ENCODE measurements at places on chromosomes 7 and 10. TPM values are rescaled to one million over a fixed set of nuclear protein-coding genes. Genes with fewer than 3 reads are reported as not detected.

The CNTNAP2 gene
- total RNA-seq: 1.2 TPM

The NRP1 gene
- 0.88 TPM for total RNA-seq

The SLC16A12 gene
- not detected for total RNA-seq

The HIP1 gene
- total RNA-seq: 1.6 TPM

The VAX1 gene
- not detected for total RNA-seq

DNA sequence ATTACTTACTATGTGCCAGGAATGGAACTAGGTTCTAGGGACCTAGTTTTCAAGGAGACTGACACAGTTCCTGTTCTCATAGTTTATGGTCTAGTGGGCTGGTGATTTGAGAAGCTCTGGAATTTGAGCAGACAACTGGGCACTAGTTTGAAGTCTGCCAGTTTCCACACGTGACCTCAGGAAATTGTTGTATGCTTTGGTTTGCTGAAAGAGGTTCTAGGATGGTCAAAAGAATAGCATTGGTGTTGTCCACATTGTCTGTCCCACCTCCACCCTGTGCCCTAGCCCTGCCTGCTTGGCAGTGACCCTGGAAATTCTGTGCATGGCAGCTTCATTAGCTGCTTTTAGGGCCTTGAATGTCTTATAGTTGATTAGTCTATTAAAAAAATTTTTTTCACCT is 28.7 kb downstream of the GBF1 start:
- no peak overlapping the region for H3K27ac ChIP-seq
- DNase-seq: no peak
- H3K4me3 ChIP-seq: no peak overlapping the region
- peaks cover 14% of the 10 kb centered on the region for H3K4me1 ChIP-seq
- peaks cover 25% of the 10 kb centered on the region for H3K36me3 ChIP-seq

- no peak overlapping the region for H3K27ac ChIP-seq
- H3K4me1 ChIP-seq: no peaks in the 10 kb centered on the region
- no peaks in the 10 kb centered on the region for H3K36me3 ChIP-seq
- peak; percentile 66 for DNase-seq
These were observed 12.6 kb upstream of the CDH23 start for GRCh38 chr10:71383972-71384687.

DNA sequence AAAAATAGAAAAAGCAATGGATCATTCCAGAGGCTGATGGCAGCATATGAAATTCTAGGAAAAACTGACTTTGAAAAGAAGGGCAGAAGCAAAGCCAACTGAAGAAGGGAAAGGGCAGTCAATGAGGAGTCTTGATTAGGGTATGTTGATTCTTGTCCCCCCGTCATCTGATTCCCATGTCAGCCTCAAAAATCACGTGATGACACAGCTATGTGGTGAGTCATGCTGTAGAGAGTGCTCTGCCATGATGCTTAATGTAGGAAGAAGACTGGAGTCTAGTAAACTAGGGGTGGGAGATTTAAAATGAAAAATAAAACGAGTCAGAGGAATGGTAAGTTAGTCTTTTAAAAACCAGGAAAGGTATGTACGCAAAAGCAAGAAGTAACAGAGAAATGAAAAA is 3.9 kb upstream of the POU6F2 start:
- DNase-seq: no peak
- peaks cover 56% of the 10 kb centered on the region for H3K27me3 ChIP-seq
- no peaks in the 10 kb centered on the region for H3K36me3 ChIP-seq

GRCh38 chr10:91613411-91614187 is 19.3 kb downstream of the PPP1R3C start:
- H3K4me1 ChIP-seq: no peaks in the 10 kb centered on the region
- DNase-seq: no peak
- no peaks in the 10 kb centered on the region for H3K27me3 ChIP-seq
- H3K4me3 ChIP-seq: no peak overlapping the region

GRCh38 chr7:130667593-130668257 is 823 bp downstream of the COPG2 start:
- H3K27me3 ChIP-seq: no peaks in the 10 kb centered on the region
- H3K36me3 ChIP-seq: peaks cover 7% of the 10 kb centered on the region
- no peak for DNase-seq
- peak overlapping the region; percentile 89 for H3K4me3 ChIP-seq
- peak overlapping the region; percentile 85 for H3K27ac ChIP-seq

GRCh38 chr10:78706256-78706655 is 362.5 kb upstream of the ZMIZ1 start:
- no peak overlapping the region for H3K27ac ChIP-seq
- H3K4me1 ChIP-seq: no peaks in the 10 kb centered on the region
- no peak overlapping the region for H3K4me3 ChIP-seq
- H3K27me3 ChIP-seq: peaks cover 5% of the 10 kb centered on the region
- no peak for DNase-seq

GRCh38 chr7:150367677-150368095 is 936 bp upstream of the REPIN1 start:
- H3K27ac ChIP-seq: peak overlapping the region; percentile 95
- DNase-seq: no peak
- H3K4me1 ChIP-seq: peaks cover 66% of the 10 kb centered on the region
- H3K36me3 ChIP-seq: peaks cover 10% of the 10 kb centered on the region

- H3K4me3 ChIP-seq: peak overlapping the region; percentile 85
- no peaks in the 10 kb centered on the region for H3K27me3 ChIP-seq
- peak overlapping the region; percentile 96 for H3K27ac ChIP-seq
- H3K36me3 ChIP-seq: peaks cover 30% of the 10 kb centered on the region
These were observed 1.1 kb downstream of the RSU1 start for GRCh38 chr10:16816171-16816570.

DNA sequence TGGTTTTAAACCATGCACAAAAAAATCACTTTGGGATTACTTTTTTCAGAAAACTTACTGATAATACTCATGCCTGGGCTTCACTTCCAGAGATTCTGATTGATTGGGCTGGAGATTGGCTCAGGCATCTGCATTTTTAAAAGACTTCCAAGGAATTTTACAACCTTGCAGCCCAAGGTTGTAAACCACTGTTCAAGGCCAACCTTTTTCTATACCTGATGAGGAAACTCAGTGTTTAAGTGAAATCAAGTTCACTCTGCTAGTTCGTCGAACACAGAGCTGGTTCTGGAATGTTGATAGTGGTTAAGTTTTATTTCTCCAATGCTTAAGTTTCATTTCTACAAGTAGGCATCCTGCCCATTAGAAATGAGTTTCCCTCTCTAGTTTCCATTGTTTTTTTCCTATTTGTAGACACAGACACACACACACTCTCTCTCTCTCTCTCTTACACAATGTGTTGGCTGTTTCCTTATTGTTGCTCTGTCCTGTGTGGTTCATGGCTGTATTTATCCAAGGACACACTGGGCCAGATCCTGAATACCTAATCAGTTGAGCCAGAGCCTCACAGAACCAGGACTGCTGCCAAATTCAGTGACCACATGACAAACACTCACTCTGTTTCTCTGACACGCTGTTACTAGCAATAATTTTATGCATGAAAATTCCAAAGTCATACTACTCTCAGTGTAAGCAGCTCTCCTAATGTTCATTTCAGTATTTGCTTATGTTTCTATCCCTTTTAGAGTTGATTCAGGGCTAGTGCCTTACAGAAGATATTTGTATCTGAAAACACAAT is 3.7 kb upstream of the IFIT1B start:
- DNase-seq: no peak
- no peak overlapping the region for H3K27ac ChIP-seq
- peaks cover 7% of the 10 kb centered on the region for H3K4me1 ChIP-seq
- no peak overlapping the region for H3K4me3 ChIP-seq
- H3K27me3 ChIP-seq: peaks cover 8% of the 10 kb centered on the region
- no peaks in the 10 kb centered on the region for H3K36me3 ChIP-seq

DNA sequence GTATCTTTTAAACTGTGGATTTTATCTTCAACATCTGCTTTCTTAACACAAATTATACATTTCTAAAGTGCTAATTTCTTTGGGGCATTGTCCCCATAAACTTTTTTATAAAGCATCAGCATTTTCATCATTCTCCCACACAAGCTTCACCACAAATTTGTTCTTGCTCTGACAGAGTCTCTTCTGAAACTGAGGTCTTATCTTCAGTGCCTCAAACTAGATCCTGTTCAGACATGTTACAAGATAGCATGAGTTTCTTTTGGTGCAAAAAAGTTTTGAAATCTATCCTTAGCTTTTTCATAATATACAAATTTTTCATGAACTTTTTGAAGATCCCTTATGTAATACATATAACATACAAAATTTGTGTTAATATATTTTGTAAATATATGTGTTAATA is 346.6 kb downstream of the IPMK start:
- no peaks in the 10 kb centered on the region for H3K4me1 ChIP-seq
- no peak overlapping the region for H3K27ac ChIP-seq
- no peaks in the 10 kb centered on the region for H3K36me3 ChIP-seq
- DNase-seq: no peak
- H3K4me3 ChIP-seq: no peak overlapping the region
